Stimulated activated CD8-positive, alpha-beta memory T cell treated with anti-CD3 and anti-CD28 coated beads, Interleukin-4, amount 100 ng/mL, for 1 hour (primary cell): ENCODE measurements at places on chromosomes 4 and X.

GRCh38 chr4:143355540-143356217 lies 19.0 kb downstream of the GAB1 start:
- DNase-seq, result no peak

DNA sequence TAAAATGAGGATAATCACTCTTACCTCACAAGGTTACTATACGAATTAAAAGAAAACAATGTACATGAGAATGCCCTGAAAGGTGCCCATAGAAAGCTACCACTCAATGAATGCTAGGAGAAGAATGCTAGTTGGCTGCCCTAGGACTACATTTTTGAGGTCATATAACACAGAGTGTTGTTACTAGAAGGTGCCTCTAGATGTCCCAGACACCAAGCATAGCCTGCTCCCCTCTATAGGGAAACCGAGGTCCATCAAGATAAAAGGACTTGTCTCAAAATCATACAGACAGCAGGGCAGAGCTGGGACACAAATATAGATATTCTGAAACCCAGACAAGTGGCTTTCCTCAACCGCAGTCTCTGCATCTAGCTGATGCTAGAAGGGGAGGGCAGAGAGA lies 147.0 kb upstream of the ARHGEF9 start:
- DNase-seq, result no peak

DNA sequence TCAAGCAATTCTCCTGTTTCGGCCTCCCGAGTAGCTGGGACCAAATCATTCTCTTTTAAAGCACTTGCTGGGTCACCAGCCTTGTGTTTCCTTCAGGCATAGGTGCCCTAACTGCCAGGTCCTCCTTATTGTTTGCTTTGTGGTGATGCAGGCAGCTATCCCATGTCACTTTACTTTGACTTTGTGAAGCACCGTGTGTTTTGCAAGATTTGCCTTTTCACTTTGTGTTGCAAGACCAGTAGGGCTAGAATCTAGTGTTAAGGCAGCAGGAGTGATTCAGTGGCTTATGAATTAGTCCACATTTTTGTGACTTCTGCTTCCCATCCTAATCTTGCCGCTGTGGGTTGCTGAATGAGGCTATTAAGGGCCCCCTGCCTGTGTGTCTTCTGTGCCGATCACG lies 20.2 kb downstream of the SYAP1 start:
- DNase-seq, result no peak

GRCh38 chr4:79663141-79663540 lies 255.1 kb upstream of the GK2 start:
- DNase-seq, result no peak
